Upper lobe of left lung (tissue), 6 donors: ENCODE measurements at places on chromosomes 2 and 18. TPM values are rescaled to one million over a fixed set of nuclear protein-coding genes. Genes with fewer than 3 reads are reported as not detected.
A peak's percentile ranks its signal among the peaks of the same experiment; 100 is the strongest.

- H3K27me3 ChIP-seq = no peaks in the 10 kb centered on the region
- H3K4me3 ChIP-seq = no peak overlapping the region
- no peaks in the 10 kb centered on the region for H3K36me3 ChIP-seq
- H3K27ac ChIP-seq = no peak overlapping the region
Measured at GRCh38 chr2:36277146-36277808, 78.3 kb upstream of the CRIM1 start.

DNA sequence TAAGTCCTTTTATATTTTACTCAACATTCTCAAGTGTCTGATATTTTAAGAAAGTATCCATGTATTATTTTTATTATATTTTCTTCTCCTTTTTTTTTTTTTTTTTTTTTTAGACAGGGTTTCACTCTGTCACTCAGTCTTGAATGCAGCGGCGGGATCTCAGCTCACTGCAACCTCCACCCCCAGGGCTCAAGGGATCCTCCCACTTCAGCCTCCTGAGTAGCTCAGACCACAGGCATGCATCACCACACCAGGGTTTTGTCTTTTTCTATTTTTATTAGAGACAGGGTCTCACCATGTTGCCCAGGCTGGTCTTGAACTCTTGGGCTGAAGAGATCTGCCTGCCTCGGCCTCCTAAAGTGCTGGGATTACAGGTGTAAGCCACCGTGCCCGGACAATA lies 212.1 kb downstream of the TCF4 start:
- no peak overlapping the region for H3K27ac ChIP-seq
- no peaks in the 10 kb centered on the region for H3K27me3 ChIP-seq
- no peak for DNase-seq

The SCN7A gene
- total RNA-seq = 55.0 TPM

The CTLA4 gene
- total RNA-seq = 1.0 TPM

The ASPRV1 gene
- total RNA-seq = 1.0 TPM

GRCh38 chr18:4125224-4125623 lies 329.9 kb downstream of the DLGAP1 start:
- H3K36me3 ChIP-seq = no peaks in the 10 kb centered on the region
- H3K27ac ChIP-seq = no peak overlapping the region

GRCh38 chr2:120547662-120548061 lies 188.0 kb upstream of the GLI2 start:
- no peaks in the 10 kb centered on the region for H3K36me3 ChIP-seq
- no peak overlapping the region for H3K4me3 ChIP-seq
- no peak overlapping the region for H3K27ac ChIP-seq
- DNase-seq = no peak
- H3K27me3 ChIP-seq = no peaks in the 10 kb centered on the region

DNA sequence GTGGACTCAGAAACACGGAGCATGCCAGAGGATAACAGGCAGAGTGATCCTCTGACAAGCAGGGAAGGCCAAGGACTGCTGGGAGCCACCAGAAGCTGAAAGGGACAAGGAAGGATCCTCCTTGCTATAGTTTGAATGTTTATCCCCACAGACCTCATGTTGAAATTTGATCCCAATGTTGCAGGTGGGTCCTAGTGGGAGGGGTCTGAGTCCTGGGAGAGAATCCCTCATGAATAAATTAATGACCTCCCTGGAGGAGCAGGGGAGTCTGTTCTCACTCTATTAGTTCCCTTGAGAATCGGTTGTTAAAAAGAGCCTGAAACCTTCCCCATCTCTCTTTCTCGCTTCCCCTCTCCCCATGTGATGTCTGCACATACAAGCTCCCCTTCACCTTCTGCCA lies 124.4 kb downstream of the FBXO15 start:
- no peaks in the 10 kb centered on the region for H3K36me3 ChIP-seq
- no peaks in the 10 kb centered on the region for H3K27me3 ChIP-seq
- H3K4me1 ChIP-seq = no peaks in the 10 kb centered on the region
- no peak for DNase-seq

DNA sequence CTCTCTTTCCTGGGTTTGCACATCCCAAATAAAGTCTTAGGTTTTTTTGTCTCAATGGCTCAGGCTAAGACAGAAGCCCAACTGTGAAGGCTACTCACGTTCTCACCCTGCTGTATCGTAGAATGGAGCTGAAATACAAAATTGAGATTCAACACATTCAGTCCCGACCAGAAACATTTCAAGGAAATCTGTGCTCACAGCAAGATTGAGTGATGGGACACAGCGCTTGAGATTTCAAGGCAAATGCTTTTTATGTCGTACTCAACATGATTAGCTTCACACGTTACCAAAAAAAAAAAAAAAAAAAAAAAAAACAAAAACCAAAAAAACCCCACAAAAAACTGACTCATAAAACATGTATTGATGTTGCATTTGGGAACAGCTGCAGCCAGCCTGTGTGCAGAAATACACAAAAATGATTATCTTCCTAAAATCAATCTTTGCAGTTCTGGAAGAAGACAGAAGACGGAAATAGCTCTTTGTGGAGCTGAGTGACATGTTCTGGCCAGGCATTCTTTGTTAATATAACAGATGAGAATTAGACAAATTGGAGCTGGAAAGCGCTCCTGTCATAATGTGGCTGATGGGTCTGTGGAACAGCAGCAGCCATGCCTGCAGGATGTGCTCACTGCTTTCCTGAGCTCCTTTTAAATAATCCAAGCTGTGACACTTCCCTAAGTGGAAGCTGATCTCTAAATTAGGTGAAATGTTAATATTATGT lies 453.2 kb downstream of the LPIN1 start:
- peaks cover 9% of the 10 kb centered on the region for H3K4me1 ChIP-seq
- H3K4me3 ChIP-seq = no peak overlapping the region
- no peak for DNase-seq
- H3K36me3 ChIP-seq = no peaks in the 10 kb centered on the region
- peak overlapping the region; percentile 22 for H3K27ac ChIP-seq

The POLR1A gene
- 22.1 TPM for total RNA-seq

The NMUR1 gene
- total RNA-seq = 2.3 TPM

DNA sequence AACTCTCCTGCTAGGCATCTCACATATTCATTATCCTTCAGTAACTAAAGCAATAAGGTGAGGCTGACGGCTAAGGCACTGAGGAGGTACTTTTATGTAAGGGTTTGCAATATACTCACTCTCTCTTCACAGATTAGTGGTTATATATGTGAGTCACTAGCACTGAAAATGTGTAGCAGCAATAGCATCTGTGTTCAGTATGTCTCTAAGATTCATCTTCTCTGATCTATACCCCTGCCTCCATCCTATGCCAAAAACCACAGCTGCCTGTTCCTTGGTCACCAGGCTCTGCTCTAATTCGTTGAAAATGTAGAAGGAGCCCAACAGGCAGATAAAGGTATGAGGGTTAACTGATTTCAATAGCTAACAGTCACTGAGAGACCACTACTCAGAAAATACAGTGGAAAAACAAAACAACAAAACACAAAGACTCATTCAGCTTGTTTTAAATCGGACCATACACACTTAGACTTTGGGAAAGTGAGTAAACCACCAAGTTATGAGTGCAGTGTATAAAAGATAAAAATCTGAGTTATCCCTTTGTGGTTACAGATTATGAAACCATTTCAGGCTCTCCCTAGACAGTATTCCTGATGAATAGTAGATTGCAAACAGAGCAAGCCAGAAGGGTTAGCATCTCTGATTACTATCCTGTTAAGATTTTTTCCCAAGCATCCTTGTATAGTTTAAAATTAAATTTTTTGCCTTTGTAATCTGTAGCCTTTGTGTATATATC lies 75.3 kb upstream of the CYP26B1 start:
- no peak overlapping the region for H3K4me3 ChIP-seq
- no peak overlapping the region for H3K27ac ChIP-seq
- no peak for DNase-seq
- H3K27me3 ChIP-seq = no peaks in the 10 kb centered on the region
- no peaks in the 10 kb centered on the region for H3K36me3 ChIP-seq
- no peaks in the 10 kb centered on the region for H3K4me1 ChIP-seq

- H3K4me1 ChIP-seq = no peaks in the 10 kb centered on the region
- no peak overlapping the region for H3K4me3 ChIP-seq
- H3K36me3 ChIP-seq = no peaks in the 10 kb centered on the region
- no peak for DNase-seq
- H3K27me3 ChIP-seq = no peaks in the 10 kb centered on the region
- H3K27ac ChIP-seq = no peak overlapping the region
Measured at GRCh38 chr2:127451981-127452380, 33.8 kb downstream of the PROC start.

The NPAS2 gene
- total RNA-seq = 27.2 TPM

The SERPINB3 gene
- total RNA-seq = not detected

GRCh38 chr2:42102591-42103450 lies 55.0 kb downstream of the PKDCC start:
- H3K36me3 ChIP-seq = no peaks in the 10 kb centered on the region
- H3K4me1 ChIP-seq = peaks cover 59% of the 10 kb centered on the region

- DNase-seq = no peak
- no peak overlapping the region for H3K27ac ChIP-seq
- no peak overlapping the region for H3K4me3 ChIP-seq
Measured at GRCh38 chr2:28343971-28344715, 48.5 kb upstream of the FOSL2 start.

GRCh38 chr18:46034230-46034629 lies 37.8 kb downstream of the PSTPIP2 start:
- no peaks in the 10 kb centered on the region for H3K4me1 ChIP-seq
- no peaks in the 10 kb centered on the region for H3K27me3 ChIP-seq
- H3K36me3 ChIP-seq = no peaks in the 10 kb centered on the region
- no peak overlapping the region for H3K4me3 ChIP-seq

The FAM124B gene
- 1.5 TPM for total RNA-seq

GRCh38 chr2:141186413-141187074 lies 944.3 kb downstream of the LRP1B start:
- H3K4me1 ChIP-seq = no peaks in the 10 kb centered on the region
- no peaks in the 10 kb centered on the region for H3K27me3 ChIP-seq
- no peaks in the 10 kb centered on the region for H3K36me3 ChIP-seq
- H3K27ac ChIP-seq = no peak overlapping the region
- H3K4me3 ChIP-seq = no peak overlapping the region
- DNase-seq = no peak

DNA sequence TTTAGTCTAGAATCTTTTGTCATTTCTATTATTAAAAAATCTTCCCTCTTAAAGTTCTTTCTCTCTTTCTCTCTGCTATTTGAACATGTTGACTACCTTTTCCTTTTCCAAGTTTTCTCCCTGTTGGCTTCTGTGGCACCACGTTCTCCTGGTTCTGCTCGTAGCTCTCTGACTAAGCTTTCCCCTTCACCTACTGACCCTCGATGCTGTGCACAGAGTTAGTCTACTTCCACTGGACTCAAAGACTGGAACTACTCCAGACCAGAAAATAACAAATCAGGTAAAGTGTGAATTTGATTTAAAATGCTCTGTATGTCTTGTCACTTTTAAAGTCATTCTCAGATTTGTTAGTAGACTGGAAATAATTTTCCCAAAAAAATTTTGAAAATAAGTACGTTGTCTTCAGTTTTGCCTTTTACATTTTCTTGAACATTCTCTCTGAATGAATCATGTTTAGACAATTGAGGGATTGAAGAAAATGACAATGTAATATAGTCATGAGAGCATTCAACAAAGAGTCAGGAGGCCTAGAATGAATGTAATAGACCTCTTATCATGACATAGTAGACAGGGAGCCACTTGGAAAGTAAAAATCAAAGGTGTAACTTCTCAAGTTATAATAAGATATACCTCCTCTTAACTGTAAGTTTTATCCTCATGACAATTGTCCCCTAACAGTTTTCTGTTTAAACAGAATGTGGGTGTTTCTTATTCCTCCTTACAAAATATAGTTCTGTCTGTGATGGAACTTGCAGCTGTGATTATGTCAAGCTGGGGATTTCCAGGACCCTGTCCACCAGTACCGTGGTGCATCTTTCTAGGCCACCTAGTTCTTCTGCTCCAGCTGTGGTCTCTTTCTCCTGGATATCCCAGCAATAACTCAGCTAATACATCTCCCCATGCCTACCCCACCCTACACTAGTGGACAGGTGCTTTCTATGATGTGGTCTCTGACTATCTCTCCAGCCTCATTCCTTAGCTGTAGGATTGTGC lies 25.5 kb downstream of the ITPRID2 start:
- no peaks in the 10 kb centered on the region for H3K27me3 ChIP-seq
- H3K4me1 ChIP-seq = no peaks in the 10 kb centered on the region
- DNase-seq = no peak
- no peak overlapping the region for H3K4me3 ChIP-seq
- H3K36me3 ChIP-seq = peaks cover 69% of the 10 kb centered on the region
